ENCODE measurements at places on chromosomes 1 and 21.

DNA sequence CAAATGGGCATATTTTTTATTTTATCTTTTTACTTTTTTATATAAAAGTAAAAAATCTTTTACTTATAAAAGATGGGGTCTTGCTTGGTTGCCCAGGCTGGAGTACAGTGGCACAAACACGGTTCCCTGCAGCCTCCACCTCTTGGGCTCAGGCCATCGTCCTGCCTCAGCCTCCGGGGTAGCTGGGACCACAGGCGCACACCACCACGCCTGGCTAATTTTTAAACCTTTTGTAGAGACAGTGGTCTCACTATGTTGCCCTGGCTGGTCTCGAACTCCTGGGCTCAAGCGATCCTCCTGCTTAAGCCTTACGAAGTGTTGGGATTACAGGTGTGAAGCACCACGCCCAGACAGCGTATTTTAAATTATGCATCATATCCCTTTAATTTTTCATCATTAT is 986 bp downstream of the H6PD start:
- no peak for DNase-seq
- H3K36me3 ChIP-seq = peaks cover 7% of the 10 kb centered on the region
- peaks cover 62% of the 10 kb centered on the region for H3K4me1 ChIP-seq
- H3K27ac ChIP-seq = peak overlapping the region; percentile 91
- H3K27me3 ChIP-seq = no peaks in the 10 kb centered on the region

GRCh38 chr1:55512466-55512865 is 297.3 kb upstream of the USP24 start:
- no peaks in the 10 kb centered on the region for H3K4me1 ChIP-seq
- peaks cover 10% of the 10 kb centered on the region for H3K27me3 ChIP-seq
- H3K4me3 ChIP-seq = no peak overlapping the region
- H3K36me3 ChIP-seq = no peaks in the 10 kb centered on the region

DNA sequence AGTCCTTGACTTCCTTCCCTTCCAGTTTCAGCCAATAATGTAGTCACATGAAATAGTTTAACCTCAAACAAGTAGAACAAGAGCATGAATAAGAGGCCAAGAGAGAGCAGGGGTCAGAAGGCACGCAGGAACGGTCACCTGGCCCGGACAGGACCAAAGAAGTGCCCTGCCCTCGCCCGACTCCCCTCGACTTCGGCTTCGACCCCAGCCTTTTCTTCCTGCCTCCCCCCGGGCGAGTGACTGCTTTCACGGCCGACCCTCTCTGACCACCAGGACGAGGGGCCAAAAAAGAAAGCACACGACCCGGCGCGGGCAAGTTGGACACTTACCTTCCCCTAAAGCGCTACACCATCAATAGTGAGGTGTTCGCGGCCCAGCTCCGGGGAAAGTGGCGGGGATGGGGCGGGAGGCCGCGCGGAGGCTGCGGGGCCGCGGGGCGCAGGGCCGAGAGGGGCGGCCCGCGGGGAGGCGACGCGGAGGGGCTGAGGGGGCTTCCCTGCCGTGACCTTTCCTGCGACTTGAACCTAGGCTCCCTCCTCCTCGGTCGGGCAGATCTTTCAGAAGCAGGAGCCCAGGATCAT is 519 bp downstream of the RERE start:
- H3K4me3 ChIP-seq = peak overlapping the region; percentile 92
- peak overlapping the region; percentile 92 for H3K27ac ChIP-seq
- H3K36me3 ChIP-seq = no peaks in the 10 kb centered on the region

- DNase-seq = no peak
- H3K4me3 ChIP-seq = no peak overlapping the region
- no peak overlapping the region for H3K27ac ChIP-seq
- no peaks in the 10 kb centered on the region for H3K4me1 ChIP-seq
Measured at GRCh38 chr1:182120411-182121258, 59.1 kb upstream of the ZNF648 start.

- no peaks in the 10 kb centered on the region for H3K36me3 ChIP-seq
- no peaks in the 10 kb centered on the region for H3K27me3 ChIP-seq
- H3K4me1 ChIP-seq = no peaks in the 10 kb centered on the region
- DNase-seq = no peak
- H3K4me3 ChIP-seq = no peak overlapping the region
Measured at GRCh38 chr1:97114842-97115241, 393.3 kb downstream of the PTBP2 start.

- H3K27me3 ChIP-seq = peaks cover 3% of the 10 kb centered on the region
- H3K4me1 ChIP-seq = no peaks in the 10 kb centered on the region
- no peaks in the 10 kb centered on the region for H3K36me3 ChIP-seq
- DNase-seq = no peak
Measured at GRCh38 chr21:8998946-8999681, 1522.3 kb upstream of the TPTE start.

DNA sequence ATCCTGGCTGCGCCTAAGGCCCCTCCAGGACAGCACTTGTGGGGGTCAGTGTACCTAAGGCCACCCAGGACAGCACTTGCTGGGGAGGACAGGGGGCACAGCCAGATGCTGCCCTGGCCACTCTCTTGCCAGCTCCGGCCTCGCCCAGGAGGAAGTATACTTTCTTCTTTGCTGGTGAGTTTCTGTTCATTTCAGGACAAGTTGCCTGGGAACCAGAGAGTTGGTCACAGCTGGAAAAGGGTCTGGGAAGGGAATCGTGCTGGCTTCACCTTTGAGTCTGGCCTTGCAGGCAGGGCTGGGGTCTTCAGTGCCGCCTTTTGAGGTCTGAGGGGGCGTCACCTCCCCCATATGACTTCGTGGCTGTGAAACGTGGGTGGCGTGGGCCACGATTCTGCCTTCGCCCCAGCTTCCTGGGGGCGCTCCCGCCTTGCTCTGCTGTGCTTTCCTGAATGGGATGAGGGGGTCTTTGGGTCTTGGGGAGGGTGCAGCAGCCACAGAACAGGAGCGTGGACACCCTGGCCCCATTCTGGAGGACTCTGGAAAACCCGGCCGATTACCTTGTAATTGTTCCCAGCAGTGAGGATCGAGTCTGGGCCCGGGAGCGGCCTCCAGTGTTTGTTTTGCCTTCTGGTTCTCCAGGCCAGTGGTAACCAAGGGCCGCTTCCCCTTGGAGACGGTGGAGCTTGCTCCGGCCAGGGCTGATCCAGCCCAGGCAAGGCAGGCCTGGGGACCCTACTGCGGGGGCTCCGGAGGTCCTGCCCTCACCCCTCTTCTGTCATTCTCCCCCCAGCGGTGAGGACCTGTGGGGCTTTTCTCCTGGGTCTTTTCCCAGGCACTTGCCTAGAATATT is 45.9 kb downstream of the SPSB1 start:
- H3K4me3 ChIP-seq = no peak overlapping the region
- DNase-seq = no peak
- H3K27ac ChIP-seq = no peak overlapping the region

DNA sequence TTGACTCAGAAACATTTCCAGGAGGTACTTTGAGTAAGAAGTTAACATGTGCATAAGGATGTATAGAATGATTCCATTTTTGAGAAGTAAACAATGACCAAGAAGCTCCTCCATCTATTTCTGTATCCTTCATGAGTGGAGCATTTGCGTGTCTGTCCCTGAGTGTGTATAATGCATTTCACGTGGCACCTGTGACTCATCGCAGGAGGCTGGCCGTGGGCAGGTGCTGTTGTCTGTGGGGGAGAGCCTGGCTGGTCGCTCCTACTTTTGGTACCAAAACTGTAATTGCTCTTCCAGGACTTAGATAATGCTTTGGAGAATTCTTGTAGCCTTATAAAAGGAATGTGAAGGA is 16.5 kb downstream of the SLC37A1 start:
- H3K27me3 ChIP-seq = no peaks in the 10 kb centered on the region
- H3K36me3 ChIP-seq = peaks cover 22% of the 10 kb centered on the region
- no peak overlapping the region for H3K27ac ChIP-seq

DNA sequence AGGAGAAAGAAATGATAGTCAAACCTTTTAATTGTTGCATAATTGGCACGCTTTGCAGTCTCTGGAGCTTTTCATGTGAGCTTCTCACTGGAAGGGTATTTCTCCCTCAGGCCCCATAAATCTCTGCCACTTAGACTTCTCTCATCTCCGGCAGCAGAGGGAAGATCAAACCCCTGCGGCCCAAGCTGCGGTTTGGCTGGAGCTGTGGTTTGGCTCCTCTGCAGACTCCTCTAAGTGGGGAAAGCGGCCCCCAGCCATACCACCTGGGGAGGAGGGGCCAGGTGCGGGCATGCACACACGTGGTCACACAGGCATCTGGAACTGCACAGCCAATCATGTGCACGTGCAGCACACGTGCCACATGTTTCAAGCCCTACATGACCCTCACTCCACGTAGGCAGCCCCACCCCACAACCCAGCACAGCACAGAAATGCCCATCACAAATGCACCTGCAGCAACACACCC is 58.3 kb downstream of the UBE2T start:
- peak; percentile 19 for DNase-seq
- no peak overlapping the region for H3K4me3 ChIP-seq
- H3K36me3 ChIP-seq = no peaks in the 10 kb centered on the region
- no peak overlapping the region for H3K27ac ChIP-seq
- H3K4me1 ChIP-seq = peaks cover 14% of the 10 kb centered on the region
- H3K27me3 ChIP-seq = peaks cover 3% of the 10 kb centered on the region

GRCh38 chr1:179226738-179227137 is 2.7 kb downstream of the ABL2 start:
- H3K27me3 ChIP-seq = no peaks in the 10 kb centered on the region
- peaks cover 9% of the 10 kb centered on the region for H3K36me3 ChIP-seq
- H3K27ac ChIP-seq = no peak overlapping the region
- H3K4me3 ChIP-seq = no peak overlapping the region
- peaks cover 30% of the 10 kb centered on the region for H3K4me1 ChIP-seq
- DNase-seq = no peak

DNA sequence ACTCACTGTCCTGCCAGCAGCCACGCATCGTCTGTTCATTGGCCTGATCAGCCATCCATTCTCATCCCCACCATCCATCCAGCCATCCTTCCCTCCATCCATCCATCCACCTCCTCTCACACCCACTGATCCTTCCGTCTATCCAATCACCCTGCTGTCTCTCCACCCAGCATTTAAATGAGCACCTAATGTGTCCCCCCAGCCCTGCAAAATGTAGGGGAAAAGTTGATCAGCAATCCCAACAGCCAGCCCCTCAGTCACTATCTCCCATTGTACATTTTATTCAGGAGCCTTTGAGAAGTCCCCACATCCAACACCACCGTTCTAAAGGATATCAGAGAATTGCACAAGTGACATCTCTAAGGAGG is 11.1 kb upstream of the DDOST start:
- no peaks in the 10 kb centered on the region for H3K4me1 ChIP-seq
- H3K27me3 ChIP-seq = peaks cover 9% of the 10 kb centered on the region
- H3K36me3 ChIP-seq = no peaks in the 10 kb centered on the region
- no peak overlapping the region for H3K4me3 ChIP-seq

DNA sequence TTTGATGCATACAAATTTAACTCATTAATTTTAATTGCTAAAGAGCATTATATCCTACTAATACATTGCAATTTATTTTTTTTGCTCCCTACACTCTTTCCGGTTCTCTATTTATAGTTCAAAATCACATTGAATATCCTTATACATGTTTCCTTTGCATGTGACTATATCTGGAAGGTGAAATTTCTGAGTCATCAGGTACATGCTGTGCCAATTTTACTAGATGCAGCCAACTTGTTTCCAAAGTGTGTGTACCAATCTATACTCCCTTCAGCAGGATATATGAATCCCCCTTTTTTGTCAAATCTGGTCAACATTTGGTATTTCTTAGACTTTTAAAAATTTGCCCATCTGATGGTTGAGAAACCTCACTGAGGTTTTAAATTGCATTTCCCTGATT is 602.9 kb upstream of the CAMK1G start:
- no peak overlapping the region for H3K27ac ChIP-seq
- no peak overlapping the region for H3K4me3 ChIP-seq
- no peaks in the 10 kb centered on the region for H3K36me3 ChIP-seq

DNA sequence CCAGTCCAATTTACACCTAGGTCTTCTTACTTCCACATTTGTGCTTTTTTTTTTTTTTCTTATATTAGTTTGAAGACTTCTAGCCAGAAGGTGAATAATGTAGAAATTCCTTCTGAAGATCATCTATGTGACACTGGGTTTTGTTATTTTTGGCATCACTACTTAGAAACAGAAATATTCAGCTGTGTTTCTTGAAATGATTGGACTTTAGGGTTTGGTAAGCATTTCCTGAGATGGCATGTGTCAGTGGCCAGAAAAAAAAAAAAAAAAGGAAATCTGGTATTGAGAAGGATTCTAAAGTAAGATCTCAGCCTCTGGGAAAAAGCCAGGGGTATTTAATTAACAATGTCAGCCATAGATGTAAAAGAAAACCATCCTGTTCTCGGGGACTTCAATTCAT is 43.4 kb upstream of the LRRC8C start:
- no peak overlapping the region for H3K4me3 ChIP-seq
- H3K36me3 ChIP-seq = peaks cover 57% of the 10 kb centered on the region
- H3K4me1 ChIP-seq = peaks cover 77% of the 10 kb centered on the region
- H3K27me3 ChIP-seq = no peaks in the 10 kb centered on the region

- no peaks in the 10 kb centered on the region for H3K36me3 ChIP-seq
- H3K27ac ChIP-seq = no peak overlapping the region
- DNase-seq = no peak
- H3K4me1 ChIP-seq = peaks cover 13% of the 10 kb centered on the region
- H3K27me3 ChIP-seq = no peaks in the 10 kb centered on the region
Measured at GRCh38 chr1:77536813-77537212, 145.6 kb downstream of the ZZZ3 start.
